ENCODE measurements at places on chromosomes 2 and 18.

DNA sequence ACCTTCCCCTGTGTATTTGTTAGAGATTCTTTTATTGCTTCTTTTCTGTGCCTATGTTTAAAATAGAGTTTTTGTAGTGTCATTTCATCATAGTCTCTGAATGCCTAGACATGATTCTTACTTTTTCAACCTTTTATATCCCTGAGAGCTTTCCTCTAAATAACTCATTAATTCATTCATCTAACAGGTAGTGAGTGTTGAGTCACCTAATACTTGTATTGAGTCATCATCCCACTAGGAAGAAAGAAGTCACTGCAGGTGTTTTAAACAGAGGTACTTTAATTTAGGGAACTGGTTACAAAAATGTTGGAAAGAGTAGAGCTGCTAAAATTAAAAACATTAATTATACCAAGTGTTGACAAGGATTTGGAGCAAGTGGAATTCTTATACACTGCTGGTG, 18.5 kb upstream of the NMS start:
- no peak for DNase-seq

DNA sequence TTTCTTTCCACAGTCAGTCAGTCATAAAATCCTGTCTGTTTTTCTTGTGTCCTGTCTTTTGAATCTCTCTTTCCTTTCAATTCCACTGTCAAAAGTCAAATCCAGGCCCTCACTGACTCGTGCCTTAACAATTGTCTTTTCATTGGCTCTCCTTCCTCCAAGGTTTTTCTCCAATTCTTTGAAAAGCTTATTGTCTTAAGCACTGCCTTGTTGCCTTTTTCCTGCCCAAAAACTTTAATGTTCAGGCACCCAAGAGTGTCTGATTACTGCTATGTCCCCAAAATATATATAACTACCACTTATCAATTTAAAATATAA, 13.9 kb upstream of the SULT1C4 start:
- no peak for DNase-seq

- no peak for DNase-seq
Observed at GRCh38 chr2:150403457-150403856, 84.0 kb downstream of the RND3 start.

- DNase-seq: no peak
Observed at GRCh38 chr2:70314640-70315039, 12.8 kb upstream of the FAM136A start.

- no peak for DNase-seq
Observed at GRCh38 chr2:97751752-97752151, 38.4 kb downstream of the ZAP70 start.

DNA sequence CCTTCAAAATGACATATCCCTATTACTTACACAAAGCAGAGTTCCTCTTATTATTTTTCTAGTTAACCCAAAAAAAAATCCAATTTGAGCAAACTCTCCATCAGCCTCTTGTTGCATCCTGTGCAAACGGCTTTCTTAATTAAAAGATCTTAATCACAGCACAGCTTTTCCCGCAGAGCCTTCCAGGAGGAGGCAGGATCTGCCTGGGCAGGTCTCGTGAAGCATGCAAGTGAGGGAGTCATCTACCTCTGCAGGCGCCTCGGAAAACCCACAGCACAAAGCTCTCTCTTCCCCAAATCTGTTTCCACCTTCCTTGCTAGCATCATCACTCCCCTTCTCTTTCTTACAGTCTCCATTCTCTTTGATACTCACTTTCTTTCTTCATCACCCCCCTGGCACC, 100.4 kb downstream of the EN1 start:
- DNase-seq: no peak

DNA sequence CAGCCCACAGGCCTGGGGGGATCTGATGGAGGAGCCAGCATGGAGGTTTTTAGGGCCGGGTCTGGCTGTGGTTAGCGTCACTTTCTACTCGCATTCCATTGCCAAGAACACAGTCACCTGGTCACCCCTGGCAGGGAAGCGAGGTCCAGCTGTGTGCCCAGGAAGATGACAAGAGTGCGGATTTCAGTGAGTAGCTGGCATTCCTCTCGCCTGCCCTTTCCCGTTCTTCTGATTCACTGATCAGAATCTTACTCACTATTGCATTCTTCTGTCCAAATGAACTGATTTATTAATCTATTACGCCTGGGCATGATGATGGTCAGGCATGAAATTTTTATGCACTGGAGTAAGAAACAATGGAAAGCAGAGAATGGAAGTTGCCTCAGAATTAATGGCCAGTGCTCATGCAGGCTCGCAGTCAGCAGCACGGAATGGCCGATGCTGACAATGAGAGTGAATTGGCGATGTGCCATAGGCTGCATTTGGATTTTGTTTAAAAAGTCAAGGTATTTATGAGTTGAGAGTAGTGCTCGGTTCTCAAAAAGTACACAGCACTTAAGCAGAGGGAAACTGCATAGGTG, 76.4 kb upstream of the MGAT5 start:
- DNase-seq: no peak

GRCh38 chr2:219056176-219056895, 4.4 kb downstream of the IHH start:
- no peak for DNase-seq

DNA sequence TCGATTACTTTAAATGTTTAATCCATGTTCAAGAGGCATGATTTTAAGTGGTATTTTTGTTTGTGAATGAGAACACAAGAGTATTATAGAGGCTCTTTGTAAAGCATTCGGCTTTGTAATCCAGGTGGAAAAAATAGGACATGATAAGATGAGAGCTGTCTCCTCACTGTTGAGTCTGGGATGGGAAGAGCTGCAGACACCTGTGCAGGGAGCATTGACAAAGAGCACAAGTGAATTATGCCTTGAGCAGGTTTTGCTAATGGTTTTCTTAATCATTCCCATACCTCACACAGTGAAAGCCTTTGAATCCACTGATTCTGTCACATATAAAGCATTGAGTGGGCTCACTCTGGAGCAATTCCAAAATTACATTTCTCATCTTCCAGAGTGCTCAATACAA, 9.6 kb downstream of the COL6A3 start:
- no peak for DNase-seq

GRCh38 chr2:138620431-138620830, 118.9 kb downstream of the SPOPL start:
- no peak for DNase-seq

DNA sequence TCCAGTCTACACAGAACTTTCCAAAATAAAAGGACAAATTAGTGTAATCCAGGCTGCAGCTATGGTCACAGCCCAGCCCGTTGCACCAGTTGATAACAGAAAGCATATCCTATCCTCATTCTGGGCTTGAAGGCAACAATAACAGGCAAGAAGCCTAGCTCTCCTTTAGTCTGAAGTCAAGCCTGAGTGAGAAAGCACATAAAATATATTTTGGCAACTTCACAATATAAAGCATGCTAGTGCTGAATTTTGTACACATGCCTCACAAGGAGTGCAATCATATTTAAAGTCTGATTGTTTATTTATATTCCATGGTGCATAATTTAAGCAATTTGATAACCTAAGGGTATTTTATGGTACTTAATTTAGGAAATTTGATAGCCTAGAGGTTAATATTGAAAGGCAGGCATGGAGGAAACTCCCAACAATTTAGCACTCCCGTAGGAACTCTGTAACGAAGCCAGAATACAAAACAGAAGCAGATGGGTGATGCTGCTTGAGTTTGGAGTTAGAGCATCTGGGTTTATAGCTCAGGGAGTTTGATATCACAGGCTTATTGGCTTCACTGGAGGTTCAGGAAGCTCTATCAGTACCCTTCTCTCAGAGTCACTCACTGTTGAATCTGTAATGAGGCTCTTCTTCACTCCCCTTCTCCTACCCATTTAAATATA, 1199.1 kb upstream of the GYPC start:
- no peak for DNase-seq

GRCh38 chr2:71008342-71008741, 13.7 kb upstream of the TEX261 start:
- DNase-seq: no peak

GRCh38 chr2:119552902-119553301, 8.7 kb downstream of the CFAP221 start:
- no peak for DNase-seq

DNA sequence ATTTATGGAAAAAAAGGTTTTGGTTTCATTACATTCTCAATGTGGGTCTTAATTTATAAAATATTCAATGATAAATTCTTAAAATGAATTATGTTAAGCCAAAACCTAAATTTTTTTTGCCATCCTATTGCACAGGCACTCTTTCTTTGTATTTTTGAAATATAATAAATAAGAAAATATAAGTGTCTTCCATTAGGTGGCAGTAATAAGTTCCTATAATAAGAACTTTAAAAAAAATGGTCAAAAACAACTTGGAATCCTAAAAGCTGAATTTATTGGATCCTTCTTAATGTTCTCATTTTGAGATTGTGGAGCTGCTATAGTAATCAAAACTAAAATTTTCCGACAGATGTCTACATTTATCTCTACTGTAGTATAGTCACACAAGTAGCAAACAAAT, 5.7 kb downstream of the CALCRL start:
- no peak for DNase-seq

DNA sequence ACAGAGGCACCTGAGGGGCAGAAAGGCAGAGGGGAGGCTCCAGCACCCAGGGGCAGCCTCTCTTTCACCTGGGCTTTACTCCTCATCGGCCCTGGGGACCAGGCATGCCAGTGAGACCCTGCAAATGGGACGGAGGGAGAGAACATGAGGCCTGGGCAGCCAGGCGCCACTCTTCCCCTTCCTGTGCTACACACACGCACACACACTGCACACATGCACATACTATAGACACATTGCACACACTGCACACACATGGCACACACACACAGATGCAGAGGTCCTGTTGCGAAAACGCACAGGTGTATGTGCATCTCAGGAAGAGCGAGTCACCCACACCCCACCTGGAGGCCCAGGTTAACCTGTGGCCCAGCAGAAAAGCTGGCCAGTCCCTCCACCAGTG, 3.4 kb upstream of the RAB6D start:
- DNase-seq: no peak

DNA sequence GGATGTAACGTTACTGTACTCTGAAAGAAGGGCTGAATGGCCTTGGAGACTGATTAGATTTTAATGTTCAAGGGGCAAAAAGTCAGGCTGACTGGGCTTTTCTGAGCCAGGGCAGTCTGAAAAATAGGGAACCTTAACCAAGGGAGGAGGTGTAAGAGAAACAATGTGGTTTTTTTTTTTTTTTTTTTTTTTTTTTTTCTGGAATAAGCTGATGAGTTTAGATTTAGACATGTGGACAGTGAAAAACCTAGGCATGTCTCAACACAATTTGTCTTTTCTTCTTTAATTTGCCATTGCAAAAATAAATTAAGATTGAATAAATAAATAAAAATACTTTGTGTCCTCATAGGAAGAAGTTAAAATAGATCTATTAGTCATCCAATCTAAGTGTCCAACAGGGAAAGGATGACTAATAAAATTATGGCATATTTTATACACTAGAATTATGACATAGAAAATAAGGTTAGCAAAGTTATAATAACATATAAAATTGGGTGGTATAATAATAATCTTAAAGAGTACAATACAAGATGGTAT, 237.6 kb upstream of the TRIB2 start:
- DNase-seq: no peak

- no peak for DNase-seq
Observed at GRCh38 chr18:74689251-74689650, 91.6 kb downstream of the ZNF407 start.

GRCh38 chr2:226445216-226445861, 354.3 kb downstream of the IRS1 start:
- no peak for DNase-seq

- no peak for DNase-seq
Observed at GRCh38 chr2:158060835-158061435, 40.7 kb upstream of the UPP2 start.

- peak; percentile 15 for DNase-seq
Observed at GRCh38 chr2:242085941-242086621, 216.6 kb downstream of the RTP5 start.

- DNase-seq: peak; percentile 53
Observed at GRCh38 chr2:113755835-113756354, 547 bp downstream of the SLC35F5 start.

- no peak for DNase-seq
Observed at GRCh38 chr2:158125756-158126498, 24.3 kb downstream of the UPP2 start.

- DNase-seq: no peak
Observed at GRCh38 chr2:176188774-176189680, 559 bp downstream of the HOXD1 start.

- DNase-seq: no peak
Observed at GRCh38 chr2:241363426-241363825, 7.3 kb downstream of the FARP2 start.

- no peak for DNase-seq
Observed at GRCh38 chr2:159573846-159574606, 42.3 kb downstream of the BAZ2B start.

DNA sequence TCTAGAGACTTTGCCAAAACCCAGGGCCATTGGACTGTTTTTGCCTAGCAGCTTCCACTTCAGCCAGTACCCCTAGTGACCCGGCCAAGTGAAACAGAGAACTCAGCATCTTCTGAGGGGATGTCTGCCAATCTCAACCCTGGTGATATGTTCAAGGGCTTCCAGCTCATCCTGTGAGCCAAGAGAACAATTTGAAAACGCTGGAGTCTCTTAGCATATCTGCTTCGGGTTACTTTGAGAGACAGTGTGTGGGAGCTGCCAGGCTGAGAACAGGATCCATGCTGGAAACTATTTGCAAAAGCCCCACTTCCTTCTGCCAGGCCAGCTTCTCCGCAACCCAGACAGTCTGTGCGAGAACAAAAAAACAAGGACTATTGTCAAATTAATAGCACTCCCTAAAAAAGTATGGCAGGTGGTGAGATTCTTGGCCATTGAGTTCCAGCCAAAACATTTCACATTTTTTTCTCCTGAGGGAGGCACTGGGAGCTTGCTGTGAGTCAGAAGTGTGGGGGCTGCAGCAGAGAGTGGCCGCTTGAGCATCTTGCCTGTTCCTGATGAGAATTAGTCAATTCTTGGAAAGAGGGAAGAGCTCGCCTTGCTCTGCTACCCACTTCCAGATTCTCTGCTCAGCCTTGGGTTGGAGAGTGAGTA, 395.6 kb upstream of the TRIB2 start:
- no peak for DNase-seq

DNA sequence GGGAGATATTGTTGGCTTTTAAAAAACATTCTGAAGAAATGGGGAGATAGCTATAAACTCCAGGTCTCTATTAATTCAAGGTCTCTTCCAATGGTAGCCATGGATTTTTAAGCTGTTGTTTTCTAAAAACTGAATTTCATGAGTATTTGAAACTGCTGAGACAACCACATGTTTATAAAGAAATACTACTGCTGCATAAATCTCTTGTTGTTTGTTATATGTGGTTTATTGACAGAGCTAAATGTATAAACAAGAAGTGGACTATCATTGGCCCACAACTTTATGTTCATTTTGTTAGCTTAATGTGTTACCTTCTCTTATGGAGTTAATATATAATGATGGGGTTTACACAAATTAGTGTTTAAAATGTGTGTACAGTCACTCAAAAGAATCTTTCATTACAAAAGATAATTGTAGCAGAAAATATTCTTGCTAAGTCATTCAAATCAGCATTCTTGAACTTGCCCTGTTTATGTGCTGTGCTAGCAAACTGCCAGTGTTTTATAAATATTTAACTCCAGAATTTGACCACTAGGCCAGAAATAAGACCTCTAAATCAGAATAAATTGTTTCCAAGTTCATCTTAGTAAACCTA, 242.1 kb downstream of the TMX3 start:
- DNase-seq: no peak

- no peak for DNase-seq
Observed at GRCh38 chr2:1622521-1623200, 121.7 kb downstream of the PXDN start.

Data from CD4-positive, alpha-beta T cell treated with Interleukin-6 for 4 hours (primary cell).